ENCODE measurements at places on chromosomes 2 and 18. TPM values are rescaled to one million over a fixed set of nuclear protein-coding genes. Genes with fewer than 3 reads are reported as not detected.

DNA sequence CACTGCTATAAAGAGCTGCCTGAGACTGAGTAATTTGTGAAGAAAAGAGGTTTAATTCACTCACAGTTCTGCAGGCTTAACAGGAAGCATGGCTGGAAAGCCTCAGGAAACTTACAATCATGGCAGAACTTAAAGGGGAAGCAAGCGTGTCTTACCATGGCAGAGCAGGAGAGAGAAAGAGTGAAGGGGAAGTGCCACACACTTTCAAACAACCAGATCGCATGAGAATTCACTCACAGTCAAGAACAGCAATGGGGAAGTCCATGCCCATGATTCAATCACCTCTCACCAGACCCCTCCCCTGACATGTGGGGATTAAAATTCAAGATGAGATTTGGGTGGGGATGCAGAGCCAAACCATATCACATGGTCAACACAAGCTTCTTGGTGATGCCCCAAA is 34.7 kb upstream of the CDK5R2 start:
- DNase-seq, result no peak

Gene SLC11A1
- 302 TPM for total RNA-seq

DNA sequence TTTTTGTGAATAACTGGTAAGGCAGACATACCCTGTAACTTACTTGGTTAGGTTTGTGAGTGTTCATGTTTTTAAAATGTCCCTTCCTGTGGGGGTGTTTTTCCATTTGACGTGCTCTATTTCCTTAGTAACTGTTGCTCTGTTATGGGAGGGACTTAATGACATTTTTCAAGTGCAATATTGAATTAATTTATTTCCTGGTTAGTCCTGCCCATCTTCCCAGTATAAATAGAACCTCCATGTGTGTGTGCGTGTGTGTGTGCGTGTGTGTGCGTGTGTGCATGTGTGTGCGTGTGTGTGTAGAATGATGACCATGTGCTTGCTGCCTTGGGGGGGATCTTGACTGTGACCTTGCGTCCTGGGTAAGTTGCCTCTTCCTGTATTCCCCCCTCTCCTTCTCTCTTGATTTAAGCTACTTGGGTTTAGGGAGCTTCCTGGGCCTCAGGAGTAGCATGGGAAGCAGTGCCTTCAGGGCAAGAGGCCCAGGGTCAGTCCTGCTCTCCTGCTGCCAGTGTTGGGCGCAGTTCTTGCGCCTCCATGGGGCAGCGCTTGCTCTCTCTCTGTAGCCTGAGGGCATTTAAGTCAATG is 163.9 kb downstream of the LDLRAD4 start:
- DNase-seq, result no peak

Gene TTL
- 45.4 TPM for total RNA-seq

DNA sequence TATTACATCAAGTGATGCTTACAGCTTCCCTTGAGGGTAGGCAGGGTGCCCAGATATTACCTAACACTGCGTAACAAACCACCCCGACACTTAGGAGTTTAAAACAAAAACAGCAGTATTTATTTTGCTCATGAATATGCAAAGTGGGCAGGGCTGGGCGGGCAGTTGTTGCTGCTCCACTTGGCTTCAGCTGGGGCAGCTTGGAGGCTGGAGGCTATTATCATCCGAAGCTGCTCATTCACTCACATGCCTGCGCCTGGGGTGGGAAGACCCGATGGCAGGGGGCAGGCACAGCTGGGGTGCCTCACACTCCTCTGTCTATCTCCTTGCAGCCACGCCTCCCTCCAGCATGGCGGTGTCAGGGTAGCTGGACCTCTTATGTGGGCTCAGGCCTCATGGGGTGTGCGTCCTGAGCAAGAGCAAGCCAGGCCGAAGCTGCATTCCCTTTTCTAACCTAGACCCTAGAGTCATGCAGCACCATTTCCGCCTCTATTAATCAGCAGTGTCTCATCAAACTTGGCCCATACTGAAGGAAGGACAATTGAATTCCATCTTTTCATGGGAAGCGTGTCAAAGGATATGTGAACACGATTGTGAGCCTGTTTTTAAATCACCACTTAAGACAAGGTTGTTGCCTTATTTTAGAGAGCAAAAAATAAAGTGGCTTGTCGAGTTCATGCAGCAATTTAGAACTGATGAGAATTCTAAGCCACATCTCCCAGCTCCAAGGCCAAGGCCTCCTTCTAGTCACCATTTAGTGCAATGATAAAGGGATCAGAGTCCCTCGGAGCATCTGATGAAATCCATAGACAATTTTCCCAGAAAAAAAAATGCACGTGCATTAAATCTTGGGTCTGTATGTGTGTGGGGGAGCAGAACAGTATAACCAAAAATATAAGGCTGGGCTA is 54.9 kb downstream of the SDC1 start:
- DNase-seq, result peak; percentile 69

Gene GRP
- not detected for total RNA-seq

- no peak for DNase-seq
Observed at GRCh38 chr2:19141234-19142004, 217.0 kb downstream of the OSR1 start.

DNA sequence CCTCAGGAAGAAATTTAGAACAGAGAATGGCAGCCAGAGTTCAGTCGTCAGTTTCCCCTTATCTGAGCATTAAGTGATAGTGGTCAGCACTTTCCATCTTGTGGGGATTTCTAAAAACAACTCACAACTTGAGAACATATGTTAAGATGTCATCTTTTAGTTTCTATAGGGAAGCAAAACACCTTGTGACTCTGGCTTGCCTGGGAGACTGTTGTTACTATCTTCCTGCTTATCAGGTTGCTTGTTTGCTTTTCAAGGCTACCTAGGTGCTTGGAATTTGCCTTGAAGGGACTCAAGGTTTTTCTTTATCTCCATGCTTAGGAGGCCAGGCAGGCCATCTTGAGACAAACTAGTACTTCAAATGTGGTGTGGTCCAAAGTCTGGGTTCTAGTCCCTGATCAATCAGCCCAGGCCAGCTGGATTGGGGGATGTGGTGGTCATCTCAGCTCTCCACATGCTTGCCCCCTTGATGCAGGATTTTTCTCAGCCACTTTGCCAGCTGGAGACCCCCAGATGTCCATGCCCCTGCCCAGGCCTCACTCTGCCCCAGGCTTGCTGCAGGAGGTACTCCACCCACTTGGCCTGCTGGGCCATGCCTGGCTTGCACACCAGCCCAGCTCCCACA is 125.9 kb downstream of the LYPD1 start:
- no peak for DNase-seq

- no peak for DNase-seq
Observed at GRCh38 chr2:19722531-19722971, 179.2 kb downstream of the TTC32 start.

DNA sequence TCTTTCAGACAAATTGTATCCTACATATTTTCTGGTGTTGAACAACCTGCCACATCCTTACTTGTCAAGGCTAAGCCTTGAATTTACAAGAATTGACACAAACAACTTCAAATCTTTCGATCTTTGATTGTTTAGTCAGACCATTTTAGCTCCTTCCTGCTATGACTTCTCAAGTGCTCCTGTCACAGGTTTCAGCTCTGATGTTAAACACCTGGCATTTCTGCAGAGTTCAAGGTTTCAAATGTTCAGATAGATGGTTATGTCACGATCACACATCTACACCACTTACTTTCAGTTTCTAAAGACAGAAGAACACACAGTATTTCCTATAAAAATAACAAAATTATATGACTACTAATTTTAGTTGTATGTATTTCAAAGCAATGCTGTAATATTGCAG is 84.0 kb downstream of the RND3 start:
- no peak for DNase-seq

Gene EVA1A
- 41.9 TPM for total RNA-seq

- no peak for DNase-seq
Observed at GRCh38 chr2:101200676-101201075, 49.5 kb upstream of the TBC1D8 start.

Gene EFHD1
- 10.7 TPM for total RNA-seq

Gene CHRNG
- total RNA-seq, result not detected

DNA sequence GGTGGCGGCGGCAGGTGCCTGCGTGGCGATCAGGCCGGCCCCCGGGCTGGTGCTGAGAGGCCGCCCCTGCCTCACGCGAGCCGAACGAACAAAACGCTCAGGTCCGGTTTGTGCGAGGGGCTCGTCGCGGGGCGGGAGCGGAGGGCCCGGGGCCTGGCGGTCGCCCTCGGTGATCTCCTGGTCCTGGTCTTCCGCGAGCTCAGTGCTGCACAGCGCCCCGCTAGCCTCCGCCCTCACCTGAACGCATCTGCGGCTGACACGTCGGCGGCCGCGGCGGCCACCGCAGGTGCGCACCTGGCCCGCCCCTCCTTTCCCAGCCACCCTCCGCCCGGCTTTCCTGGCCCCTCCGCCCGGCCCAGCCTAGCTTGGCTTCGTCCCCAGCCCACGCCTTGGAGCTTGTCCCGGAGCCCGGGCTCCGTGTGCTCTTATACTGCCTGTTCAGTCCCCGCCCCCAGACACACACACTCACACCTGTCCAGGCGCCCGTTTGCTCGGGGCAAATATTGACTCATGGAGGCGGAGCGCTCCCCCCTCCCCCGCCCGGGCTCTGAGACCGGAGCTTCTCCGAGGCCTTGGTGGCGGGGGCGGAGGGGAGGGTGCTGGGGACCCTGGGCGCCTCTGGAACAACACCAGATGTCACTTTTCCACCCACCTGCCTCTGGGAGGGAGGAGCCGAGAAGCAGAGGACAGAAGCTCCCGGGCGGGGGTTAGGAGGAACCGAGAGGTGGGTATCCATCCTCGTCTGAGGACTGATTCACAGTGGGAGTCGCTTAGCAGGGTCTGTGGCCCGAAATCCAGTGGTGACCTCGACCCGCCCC is 8.6 kb upstream of the CRYBA2 start:
- DNase-seq, result peak; percentile 94

DNA sequence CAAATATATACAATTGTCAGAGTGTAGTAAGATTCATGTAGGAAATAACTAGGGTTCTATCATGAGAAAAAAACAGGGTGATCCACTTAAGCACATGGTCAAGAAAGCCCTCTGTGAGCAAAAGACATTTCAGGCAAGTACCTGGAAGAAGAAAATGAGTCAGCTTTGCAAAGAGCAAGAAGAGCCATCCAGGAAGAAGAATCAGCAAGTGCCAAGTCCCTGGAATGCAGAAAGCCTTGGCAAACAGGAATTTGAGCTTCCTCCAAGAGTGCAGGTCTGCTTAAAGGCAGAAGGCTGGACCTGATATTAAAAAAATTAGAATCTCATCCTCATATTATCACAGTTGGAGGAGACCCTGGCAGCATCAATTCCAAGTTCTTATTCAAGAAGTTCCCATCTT is 188.5 kb upstream of the CELF4 start:
- no peak for DNase-seq

Gene NOSTRIN
- total RNA-seq, result 70.0 TPM

DNA sequence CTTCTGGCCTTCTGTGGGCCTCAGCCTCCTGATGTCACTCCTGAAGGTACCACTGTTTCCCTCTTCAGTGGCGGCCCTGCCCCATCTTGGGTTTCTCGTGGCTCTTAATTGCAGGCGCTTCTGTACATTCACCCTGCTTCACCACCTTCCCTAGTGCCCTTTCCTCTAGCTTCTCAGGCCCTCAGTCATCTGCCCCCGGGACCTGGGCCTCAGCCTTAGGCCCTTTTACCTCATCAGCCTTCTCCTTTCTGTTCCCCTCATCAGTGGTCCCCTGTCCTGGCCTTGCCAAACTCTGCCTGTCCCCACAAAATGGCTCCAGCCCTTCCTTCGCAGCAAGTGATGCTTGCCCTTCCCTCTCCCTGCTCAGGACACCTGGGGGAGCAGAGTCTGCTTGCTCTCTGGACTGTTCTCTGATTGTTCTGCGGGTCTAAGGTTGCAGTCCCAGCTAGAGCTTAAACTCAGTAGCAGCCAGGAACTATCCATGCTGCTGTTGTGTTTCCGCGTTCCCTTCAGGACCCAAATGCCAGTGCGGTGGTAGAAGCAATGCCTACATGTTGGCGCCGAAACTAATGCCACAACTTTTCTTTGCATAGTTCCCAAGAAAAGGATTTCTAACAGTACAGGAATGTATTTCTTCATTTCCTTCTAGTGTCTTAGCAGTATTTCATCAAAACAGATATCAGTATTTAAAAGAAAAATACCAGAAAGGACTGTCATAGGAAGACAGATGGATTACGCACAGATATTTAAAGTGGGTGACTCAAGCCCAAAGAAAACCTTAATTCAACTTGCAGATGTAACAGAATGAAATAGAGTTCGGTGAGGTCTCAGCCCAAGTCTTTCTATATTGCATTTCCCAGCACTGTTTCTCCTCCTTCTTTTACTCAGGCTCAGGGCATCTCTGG is 7.5 kb downstream of the ASB1 start:
- DNase-seq, result no peak

Gene TRIM43
- not detected for total RNA-seq

DNA sequence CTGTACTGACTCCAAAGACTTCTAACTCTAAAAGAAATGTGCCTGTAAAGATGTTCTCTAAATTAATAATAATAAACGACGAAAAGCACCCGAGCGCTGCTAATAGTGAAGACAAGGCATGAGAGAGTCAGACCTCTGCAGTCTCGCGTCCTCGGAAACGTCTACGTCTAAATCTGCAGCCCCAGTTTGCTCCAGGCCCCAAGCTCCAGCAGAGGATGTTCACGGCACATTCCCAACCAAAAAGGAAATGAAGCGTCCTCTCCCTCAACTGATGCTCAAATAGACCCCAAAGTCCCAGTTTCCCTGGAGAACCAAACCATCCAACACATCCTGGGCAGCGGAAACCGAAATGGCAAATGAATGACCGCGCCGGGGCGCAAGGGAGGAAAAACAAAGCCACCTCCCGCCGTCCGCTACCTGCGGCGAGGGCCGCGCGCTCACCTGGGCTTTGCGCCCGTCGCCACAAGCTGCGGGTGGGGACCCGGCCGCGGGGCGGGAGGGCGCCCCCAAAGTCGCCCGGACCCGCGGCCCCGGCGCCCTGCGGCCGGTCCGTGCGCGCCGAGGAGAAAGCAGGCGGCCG is 47.1 kb upstream of the CCDC150 start:
- peak; percentile 66 for DNase-seq

- DNase-seq, result no peak
Observed at GRCh38 chr2:151029406-151030157, 232.1 kb downstream of the RBM43 start.

- no peak for DNase-seq
Observed at GRCh38 chr2:37625796-37626571, 45.5 kb downstream of the CDC42EP3 start.

- no peak for DNase-seq
Observed at GRCh38 chr2:199875400-199875799, 24.4 kb upstream of the FTCDNL1 start.

GRCh38 chr2:13481201-13481600 is 764.5 kb downstream of the TRIB2 start:
- DNase-seq, result no peak

DNA sequence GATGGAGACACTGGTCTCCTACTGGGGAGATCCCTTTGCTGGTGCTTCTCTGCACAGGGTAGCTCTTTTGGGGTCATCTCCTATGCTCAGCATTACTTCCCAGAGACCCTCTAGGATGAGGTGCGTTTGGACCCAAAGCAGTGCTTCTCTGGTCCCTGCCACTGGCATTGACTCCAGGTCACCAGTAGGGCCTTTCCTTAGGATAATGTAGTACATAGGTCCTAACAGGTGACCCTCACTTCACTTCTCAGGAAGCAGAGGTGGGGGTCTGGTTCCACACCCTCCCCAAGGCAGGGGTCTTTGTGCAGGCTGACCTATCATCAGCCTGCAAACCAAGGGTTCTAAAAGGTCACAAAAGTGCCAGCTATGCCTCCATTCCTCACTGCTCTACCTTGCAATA is 145.8 kb upstream of the HS6ST1 start:
- no peak for DNase-seq

Data from upper lobe of right lung (tissue), 1 donor.